NCI-H526 treated with DMSO at 0.1 percent for 48 hours (cell line): ENCODE measurements at places on chromosomes 11 and 22.

- no peak for DNase-seq
These were observed 67.2 kb downstream of the PPP2R1B start for GRCh38 chr11:111698852-111699559.

DNA sequence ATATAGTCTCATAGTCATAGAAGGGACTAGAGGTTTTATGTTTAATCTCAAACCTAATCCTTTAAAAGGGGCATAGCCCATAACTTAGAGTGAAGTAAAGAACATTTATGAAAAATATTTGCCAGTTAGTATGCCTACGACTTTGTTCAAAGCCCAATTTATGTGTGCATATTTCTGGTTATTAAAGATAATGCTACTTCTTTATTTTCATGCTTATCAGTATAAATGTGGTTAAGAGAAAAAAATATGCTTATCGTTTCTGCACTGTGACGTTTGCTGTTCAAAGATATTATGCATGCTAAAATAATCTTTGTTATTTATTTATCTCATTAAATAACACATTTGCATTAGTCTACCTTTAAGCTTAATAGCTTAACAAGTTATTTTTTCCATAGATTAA is 343.9 kb downstream of the DYNC2H1 start:
- no peak for DNase-seq

DNA sequence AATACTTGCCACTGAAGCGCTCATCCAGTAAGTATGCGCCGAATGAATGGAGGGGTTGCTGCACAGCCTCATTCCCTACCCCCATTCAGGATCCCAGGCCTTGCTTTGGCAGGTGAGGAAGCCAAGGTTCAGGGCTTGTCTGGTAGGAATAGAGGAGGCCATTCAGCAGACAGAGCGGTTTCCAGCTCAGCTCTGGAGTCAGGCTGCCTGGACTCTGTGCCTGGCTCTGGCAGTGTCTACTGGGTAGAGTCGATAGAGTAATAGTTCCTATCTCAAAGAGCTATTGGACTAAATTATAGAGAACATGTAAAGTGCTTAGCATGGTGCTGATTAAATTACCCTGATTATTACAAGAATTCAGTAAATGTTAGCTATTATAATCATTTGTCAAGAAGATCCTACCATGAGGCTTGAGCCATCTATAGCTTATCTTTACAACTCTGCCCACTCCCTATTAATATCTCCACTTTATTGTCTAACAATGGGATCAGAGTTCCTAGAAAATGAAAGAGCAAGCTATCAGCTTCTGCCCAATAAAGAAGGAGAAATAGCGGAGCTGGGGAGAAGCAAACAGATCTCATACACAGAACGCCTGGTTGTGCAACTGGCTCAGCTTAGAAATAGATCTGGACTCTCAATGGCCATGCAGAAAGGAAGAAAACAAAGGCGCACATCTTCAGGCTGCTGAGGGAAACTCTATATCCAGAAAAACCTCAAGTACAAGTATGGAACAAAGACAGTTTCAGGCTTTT is 6.6 kb upstream of the SNX32 start:
- no peak for DNase-seq

DNA sequence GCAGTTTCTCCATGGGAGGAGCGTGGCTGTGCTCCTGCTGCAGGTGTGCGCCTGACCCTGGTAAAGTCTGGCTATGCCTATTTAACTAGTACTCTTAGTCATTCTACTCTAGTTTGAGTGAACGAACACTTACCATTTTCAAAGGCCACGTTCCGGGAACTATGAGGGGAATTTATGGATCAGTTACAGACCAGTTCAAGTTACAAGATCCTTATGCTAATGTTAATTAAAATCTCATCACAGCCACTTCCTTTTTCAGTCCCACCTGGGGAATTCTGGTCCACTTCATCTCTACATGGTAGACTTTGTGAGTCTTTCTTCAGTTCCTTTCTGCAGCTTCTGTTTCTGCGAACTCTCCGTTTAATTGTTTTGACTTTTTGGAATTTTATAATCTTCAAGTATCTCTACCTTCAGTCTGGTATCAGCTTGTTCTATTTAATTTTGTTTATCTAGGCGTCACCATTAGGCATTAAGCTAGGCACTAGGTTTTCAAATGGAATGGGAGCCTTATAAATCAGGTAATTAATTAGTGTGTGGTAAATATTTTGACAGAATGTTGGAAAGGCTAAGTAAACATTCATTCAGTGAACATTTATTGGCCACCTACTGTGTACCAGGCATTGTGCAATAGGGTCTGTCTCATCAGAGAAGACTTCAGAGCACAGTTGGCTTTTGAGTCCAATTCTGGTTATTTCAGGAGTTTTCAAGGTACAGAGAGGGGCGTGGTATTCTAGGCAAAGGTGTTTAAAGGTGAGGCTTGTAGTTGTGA is 78.9 kb downstream of the GRK3 start:
- DNase-seq: no peak

DNA sequence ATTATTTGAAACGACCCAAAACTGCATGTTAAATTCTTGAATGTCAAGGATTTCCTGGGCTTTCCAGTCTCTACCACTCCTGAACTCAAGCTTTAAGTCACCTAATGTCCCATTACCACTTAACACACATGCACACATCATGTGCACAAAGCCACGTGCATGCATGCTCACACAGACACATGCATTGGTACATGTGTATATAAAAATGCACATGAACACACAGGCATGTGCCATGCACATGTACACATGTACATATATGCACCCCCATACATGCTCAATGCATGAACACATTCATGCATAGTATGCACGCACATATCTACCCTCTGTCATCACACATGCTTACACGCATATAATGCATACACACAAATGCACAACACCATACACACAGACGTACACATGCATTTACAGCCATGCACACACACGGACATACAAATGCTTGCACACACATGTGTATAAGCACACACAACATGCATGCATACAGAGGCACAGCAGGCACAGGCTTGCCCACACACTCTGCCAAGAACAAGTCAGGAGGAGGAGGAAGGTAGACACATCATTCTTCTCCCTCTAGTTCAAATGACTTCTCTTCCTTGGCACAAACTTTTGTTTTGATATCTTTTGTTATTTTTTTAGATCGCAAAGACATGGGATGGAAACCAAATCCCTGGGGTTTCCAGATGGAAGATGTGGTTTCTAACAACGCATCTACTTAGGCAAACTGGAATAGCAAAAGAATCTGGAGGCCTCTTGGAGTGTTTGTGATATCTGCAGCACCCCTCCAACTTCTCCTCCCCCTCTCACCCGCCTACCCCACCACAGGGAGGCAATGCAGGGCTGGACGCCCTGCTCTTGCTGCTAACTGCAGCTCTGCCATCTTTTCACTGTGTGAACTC is 24.6 kb downstream of the RASD2 start:
- DNase-seq: no peak

DNA sequence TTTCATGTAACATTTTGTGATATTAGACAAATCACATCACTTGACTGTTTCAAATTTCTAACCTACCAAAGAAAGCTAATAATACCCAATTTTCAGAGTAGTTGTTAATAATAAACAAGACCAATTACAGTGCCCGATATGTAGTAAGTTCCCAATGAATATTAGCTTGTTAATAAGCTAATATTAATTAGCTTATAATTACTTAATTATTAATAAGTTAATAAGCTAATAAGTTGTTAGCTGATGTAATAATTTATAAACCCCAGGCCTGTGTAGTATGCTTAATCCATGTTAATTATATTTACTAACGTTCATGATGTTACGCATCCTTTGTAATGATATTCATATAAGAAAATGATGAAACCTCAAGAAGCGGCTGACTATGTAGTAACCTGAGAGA is 643.8 kb upstream of the KIRREL3 start:
- DNase-seq: no peak

- no peak for DNase-seq
These were observed 37.1 kb upstream of the WNT11 start for GRCh38 chr11:76243193-76243956.

DNA sequence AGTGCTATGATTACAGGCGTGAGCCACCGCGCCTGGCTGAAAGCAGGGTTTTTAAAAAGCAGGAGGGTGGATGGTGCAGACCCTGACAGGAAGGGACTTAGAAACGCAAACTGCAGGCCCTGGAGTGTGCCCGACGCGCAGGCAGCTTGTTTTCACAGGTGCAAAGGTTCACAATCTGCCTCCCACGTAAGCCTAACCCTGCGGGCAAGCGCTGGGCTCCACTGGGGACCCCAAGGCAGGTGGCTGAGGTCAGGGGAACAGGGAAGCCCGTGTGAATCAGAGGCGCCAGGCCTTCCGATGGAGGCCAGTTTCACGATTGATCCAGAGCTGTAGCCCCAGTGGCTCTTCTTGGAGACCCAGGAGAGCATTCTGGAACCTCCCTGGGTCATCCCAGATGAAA is 256.3 kb downstream of the BRD1 start:
- DNase-seq: no peak

DNA sequence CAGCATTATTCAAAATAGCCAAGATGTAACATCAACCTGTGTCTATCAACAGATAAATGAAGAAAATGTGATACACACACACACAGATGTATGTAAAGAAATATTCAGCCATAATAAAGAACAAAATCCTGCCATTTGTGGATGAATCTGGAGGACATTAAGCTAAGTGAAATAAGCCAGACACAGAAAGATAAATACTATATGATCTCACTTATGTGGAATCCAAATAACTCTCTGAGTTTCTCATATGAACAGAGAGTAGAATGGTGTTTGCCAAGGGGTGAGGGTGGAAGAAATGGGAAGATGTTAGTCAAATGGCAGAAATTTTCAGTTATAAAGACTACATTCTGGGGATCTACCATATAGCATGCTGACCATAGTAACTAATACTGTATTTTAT is 224.2 kb downstream of the GUCY1A2 start:
- DNase-seq: no peak

GRCh38 chr22:37818409-37819104 is 4.6 kb upstream of the GALR3 start:
- DNase-seq: peak; percentile 27

DNA sequence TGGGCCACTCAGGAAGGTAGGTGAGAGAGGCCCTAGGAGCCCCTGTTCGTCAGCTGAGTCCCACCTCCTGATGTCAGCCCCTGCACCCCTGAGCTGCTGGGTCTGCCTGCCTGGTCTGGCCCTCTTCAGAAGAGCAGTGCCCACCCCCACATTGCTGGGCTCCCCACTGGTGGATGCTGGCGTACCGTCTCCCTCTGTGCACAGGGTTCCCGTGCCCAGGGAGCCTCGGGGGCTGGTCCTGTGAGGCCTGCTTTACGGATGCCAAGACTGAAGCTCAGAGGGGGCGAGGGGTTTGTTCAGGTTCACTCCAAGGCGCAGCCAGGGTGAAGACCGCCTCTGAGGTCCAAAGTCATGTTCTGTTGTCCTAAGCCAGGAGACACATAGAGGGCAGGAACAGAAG is 44.7 kb upstream of the GCAT start:
- no peak for DNase-seq

GRCh38 chr11:96227244-96227643 is 115.8 kb downstream of the MAML2 start:
- DNase-seq: no peak
